ENCODE measurements at places on chromosomes 16 and 17. TPM values are rescaled to one million over a fixed set of nuclear protein-coding genes. Genes with fewer than 3 reads are reported as not detected.
A peak's percentile ranks its signal among the peaks of the same experiment; 100 is the strongest.

KRTAP9-8 gene
- total RNA-seq = not detected

DNA sequence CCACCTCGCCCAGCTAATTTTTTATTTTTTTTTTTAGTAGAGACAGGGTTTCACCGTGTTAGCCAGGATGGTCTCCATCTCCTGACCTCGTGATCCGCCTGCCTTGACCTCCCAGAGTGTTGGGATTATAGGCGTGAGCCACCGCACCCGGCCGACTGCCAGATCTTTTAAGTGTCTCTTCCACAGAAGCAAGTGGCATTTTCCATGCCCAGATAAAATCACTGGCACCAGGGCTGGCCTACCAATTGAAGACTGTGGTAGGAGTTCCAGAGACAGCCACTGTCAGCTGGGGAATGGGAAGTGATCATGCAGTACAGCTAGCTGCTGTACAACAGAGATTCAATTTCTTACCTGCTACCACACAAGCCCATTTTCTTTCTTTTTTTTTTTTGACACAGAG, 17.9 kb downstream of the CNP start:
- DNase-seq = no peak

DNA sequence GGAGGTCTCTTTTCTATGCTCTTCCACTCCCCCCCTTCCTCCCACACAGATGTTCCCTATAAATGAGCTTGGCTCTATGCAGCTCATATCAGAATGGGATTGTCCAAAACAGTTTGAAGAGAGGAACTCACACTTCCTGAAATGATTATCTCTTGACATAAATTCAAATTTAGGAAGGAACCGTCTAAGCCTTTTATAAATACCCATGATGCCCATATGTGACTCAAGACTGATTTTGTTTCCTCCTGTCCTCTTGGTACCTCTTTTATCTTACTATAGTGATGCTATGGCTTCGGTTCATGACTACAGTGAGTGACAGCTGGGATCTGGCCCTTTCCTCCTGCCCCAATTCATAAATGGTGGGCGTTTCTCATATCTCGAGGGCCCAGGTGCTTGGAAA, 16.6 kb upstream of the TERF2 start:
- DNase-seq = peak; percentile 58

CCL4 gene
- 7.6 TPM for total RNA-seq

GRCh38 chr17:12352127-12352526, 313.6 kb upstream of the MYOCD start:
- DNase-seq = no peak

DNA sequence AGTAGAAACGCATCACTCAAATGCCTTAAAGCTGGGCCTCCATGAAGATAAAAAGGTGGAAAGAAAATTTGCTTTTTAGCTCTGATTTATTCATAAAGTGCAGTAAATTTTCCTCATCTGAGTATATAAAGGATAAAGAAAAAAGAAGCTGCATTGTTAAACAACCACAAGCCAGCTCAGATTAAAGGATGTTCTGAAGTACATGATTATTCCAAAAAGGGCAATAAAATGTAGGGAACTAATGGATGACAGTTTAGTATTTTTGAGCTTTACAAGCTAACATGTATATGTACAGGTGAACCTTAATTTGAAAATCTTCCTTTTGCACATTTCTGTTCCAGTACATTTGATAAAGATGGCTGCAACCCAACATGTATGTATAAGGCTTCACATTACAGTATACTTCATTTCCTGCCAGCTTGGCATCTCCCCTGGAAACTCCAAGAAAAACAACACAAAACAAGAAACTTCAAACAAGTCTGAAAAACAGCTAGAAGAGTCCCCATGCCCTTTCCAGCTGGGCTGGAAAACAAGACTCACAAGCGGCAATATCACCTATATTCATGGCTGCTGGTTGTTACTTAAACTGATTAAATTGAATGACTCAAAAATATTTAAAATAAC, 225.7 kb downstream of the CEP112 start:
- DNase-seq = no peak

AANAT gene
- not detected for total RNA-seq

- no peak for DNase-seq
Observed at GRCh38 chr16:63652091-63652490, 1469.8 kb downstream of the CDH11 start.

DNA sequence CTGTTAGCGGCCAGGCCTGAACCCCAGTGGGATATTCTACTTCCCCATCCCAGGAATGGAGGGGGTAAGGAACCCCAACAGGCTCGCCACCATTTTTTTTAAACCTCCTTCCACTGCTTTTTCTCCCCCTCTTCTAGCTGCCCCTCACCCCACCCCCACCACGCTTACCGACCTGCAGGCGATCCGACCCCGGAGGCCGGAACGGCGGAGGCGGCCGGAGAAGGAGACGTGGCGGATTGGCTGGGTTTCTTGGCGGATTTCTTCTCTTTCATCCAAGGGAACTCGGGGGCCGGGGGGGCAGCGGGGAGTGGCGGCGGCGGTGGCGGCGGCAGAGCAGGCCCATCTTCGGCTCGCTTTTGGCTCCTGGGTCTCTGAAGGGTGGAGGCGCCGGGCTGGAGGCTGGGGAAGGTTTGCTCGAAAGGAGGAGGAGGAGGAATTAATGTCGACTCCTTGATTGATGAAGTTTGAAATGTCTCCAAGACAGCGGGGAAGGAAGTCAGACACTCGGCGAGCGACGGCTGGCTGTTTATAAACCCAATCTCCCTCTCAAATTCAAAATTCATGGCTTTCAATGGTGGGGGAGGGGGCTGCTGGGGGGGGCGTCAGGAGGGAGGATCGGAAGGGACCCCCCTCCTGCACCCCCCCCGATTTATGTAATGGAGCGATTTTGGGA, 424 bp downstream of the HOXB2 start:
- no peak for DNase-seq

NPIPA2 gene
- total RNA-seq = not detected

- DNase-seq = no peak
Observed at GRCh38 chr17:17350491-17351355, 47.5 kb downstream of the NT5M start.
